GM23248 (cell line): ENCODE measurements at places on chromosomes 2 and 18.

- H3K4me3 ChIP-seq = no peak overlapping the region
- H3K4me1 ChIP-seq = no peaks in the 10 kb centered on the region
- H3K27ac ChIP-seq = no peak overlapping the region
- no peak for DNase-seq
- no peaks in the 10 kb centered on the region for H3K36me3 ChIP-seq
Measured at GRCh38 chr18:62384068-62384467, 59.0 kb downstream of the TNFRSF11A start.

DNA sequence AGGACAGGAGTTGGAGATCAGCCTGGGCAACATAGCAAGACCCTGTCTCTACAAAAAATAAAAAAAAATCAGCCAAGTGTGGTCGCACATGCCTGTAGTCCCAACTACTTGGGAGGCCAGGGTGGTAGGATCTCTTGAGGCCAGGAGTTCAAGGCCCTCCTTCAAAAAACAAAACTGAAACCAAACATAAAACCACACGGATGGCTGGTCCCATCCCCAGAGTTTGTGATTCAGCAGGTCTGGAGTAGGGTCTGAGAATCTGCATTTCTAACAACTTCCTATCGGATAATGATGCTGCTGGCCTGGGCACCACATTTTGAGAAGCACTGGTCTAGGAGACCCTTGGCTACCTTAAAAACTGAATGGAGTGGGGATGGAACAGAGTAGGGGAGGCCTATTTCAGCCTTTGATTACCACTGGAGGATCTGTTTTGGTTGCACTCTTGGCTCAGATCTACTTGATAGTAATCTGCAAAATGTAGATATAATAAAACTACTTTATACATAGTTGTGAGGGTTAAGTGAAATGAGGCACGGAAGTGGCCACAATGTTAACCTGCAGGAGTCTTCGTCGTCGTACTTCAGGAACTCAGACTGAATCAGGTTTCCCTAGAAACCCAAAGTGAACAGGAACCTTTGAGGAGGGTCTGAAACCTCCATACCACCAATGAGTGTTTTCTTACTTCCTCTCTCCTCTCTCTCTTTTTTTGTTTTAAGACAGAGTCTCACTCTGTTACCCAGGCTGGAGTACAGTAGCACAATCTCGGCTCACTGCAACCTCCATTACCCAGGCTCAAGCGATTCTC is 25.5 kb upstream of the NFE2L2 start:
- H3K27ac ChIP-seq = no peak overlapping the region
- no peaks in the 10 kb centered on the region for H3K27me3 ChIP-seq
- H3K4me3 ChIP-seq = no peak overlapping the region
- H3K36me3 ChIP-seq = no peaks in the 10 kb centered on the region

DNA sequence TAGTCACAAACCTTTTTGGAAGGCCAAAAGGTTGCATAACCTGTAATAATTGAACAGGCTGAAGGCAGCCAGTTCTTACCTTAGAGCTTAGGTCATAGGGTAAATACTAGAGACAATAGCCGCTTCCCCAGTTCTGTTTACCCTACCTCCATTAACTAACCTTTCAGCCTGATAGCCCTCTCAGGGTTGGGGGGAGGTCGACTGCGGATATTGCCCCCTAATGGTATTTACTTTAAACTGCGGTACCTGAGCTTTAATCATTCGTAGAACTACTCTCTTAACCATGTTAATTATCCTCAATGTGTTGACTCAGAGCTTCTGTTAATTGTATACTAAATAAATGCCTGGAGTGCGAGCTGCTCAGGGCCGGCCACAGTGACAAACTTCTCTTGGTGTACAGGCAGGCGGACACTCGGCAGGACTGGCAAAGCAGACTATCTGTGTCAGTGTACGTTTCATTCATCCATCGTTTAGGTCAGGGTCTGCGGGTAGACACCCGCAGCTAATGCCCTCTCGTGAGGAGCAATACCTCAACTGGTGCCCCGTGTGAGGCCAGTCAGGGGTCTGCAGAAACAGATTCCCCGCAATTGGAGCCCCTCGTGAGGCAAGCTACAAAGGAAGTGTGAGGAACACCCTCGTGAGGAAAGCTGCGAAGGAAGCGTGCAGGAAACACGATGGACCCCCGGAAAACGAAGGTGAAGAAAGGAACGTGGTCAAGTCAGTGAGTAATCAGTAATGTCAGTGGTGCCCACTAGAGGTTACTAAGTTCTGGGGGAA is 115.3 kb upstream of the SCN7A start:
- no peaks in the 10 kb centered on the region for H3K27me3 ChIP-seq
- no peaks in the 10 kb centered on the region for H3K36me3 ChIP-seq
- H3K4me1 ChIP-seq = no peaks in the 10 kb centered on the region
- DNase-seq = no peak

DNA sequence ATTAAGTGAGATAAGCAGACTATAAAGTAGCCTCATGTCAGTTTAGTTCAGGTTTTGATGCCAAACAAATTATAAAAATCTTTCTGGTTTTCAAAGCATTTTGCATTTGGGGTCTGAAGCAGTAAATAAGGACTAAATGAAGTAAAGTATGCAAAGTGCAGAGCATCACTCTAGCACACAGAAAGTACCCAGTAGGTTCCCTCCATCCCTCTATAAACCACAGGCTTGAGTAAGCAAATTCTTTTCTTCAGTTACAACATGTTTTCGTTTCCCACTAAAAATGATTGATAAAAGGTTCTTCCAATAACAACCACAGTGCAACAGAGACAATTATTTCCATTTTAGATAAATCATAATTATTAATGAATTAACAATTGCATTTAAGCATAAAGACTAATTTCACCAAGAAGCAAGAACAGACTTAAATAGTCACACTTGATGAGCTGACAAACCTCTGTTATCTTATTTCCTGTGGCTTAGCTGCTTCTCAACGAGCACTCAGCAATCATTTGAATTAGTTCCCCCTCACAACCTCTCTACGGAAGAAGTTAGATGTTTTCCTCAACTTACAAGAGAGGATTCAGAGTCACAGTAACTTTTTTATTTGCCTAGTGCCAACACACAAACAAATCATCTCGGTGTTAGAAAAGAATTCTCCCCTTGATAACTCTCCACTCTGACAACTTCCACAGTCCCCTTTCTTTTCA is 249.8 kb downstream of the NBAS start:
- peaks cover 10% of the 10 kb centered on the region; the same call in 1 of the 2 replicates for H3K36me3 ChIP-seq
- no peak overlapping the region for H3K27ac ChIP-seq
- H3K4me1 ChIP-seq = no peaks in the 10 kb centered on the region
- H3K4me3 ChIP-seq = no peak overlapping the region

DNA sequence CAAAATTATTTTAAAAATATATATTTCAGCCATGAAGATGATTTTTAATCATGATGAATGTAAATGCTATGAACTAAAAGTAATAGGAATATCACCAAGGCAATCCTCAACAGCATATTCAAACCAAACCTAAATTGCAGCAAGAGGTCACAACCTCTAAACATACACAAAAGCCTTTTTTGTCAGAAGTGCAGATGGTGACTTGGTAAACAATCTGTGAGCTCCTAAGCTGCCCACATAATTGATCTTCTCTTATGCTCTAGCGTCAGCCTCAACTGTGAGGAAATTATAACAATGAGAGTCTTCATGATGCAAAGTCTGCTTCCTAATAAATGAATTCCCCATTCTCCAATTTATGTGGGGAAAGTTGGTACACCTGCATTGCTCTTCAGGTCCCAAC is 113.2 kb downstream of the TSN start:
- H3K36me3 ChIP-seq = no peaks in the 10 kb centered on the region
- no peak overlapping the region for H3K4me3 ChIP-seq
- peaks cover 18% of the 10 kb centered on the region for H3K27me3 ChIP-seq
